ENCODE measurements at places on chromosomes 3 and 15. TPM values are rescaled to one million over a fixed set of nuclear protein-coding genes. Genes with fewer than 3 reads are reported as not detected.

Gene CILP
- 0.31 TPM for total RNA-seq

DNA sequence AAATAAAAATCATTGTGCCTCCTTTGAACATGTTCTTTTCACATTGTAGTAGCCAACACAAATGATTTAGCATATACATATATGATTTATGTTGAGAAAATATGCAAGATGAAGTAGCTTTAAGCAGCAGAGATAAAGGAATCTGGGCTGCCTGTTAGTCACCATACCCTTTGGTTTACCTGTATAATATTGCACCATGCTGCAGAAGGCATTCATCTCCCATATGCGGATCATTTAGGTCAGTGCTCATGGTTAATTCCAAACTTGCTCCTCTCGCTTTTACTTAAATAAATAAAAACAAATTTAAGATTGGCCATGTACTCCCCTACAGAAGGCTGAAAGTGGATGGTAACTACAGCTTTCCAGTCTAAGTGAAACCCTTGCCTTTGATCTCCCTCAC, 86.7 kb upstream of the TBL1XR1 start:
- no peak for DNase-seq
- H3K27ac ChIP-seq: no peak overlapping the region
- no peak overlapping the region for H3K4me3 ChIP-seq
- peaks cover 21% of the 10 kb centered on the region for H3K4me1 ChIP-seq
- H3K36me3 ChIP-seq: no peaks in the 10 kb centered on the region

GRCh38 chr15:66153549-66154415, 99.8 kb downstream of the MEGF11 start:
- H3K36me3 ChIP-seq: no peaks in the 10 kb centered on the region
- H3K4me3 ChIP-seq: no peak overlapping the region
- no peak overlapping the region for H3K27ac ChIP-seq
- H3K27me3 ChIP-seq: no peaks in the 10 kb centered on the region

- DNase-seq: no peak
- H3K4me1 ChIP-seq: no peaks in the 10 kb centered on the region
These were observed 242.5 kb downstream of the ZBTB20 start for GRCh38 chr3:114904633-114905032.

DNA sequence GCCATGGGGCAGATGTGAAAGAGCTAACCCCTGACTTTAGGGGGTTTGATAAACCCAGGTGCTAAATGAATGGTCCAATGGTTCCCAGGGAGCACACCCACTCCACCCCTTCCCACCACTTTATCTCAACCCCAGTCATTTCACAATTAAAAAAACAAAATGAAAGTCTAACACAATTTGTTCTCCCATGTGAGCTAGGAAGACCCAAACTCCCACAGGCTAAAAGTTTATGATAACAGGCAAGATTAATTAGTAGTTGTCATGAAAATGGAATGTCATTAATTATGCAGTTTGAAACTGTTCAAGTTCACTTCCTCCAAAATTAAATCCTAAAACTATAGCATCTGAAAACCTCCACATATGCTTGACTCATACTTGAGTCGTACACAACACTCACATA, 63.3 kb upstream of the TPM1 start:
- no peak overlapping the region for H3K27ac ChIP-seq
- H3K27me3 ChIP-seq: no peaks in the 10 kb centered on the region
- no peaks in the 10 kb centered on the region for H3K4me1 ChIP-seq
- H3K36me3 ChIP-seq: no peaks in the 10 kb centered on the region
- no peak overlapping the region for H3K4me3 ChIP-seq

GRCh38 chr15:57704441-57704840, 2.1 kb upstream of the POLR2M start:
- no peaks in the 10 kb centered on the region for H3K27me3 ChIP-seq
- peaks cover 4% of the 10 kb centered on the region for H3K36me3 ChIP-seq
- no peak overlapping the region for H3K4me3 ChIP-seq
- no peak overlapping the region for H3K27ac ChIP-seq
- DNase-seq: no peak

GRCh38 chr15:93179072-93179471, 90.1 kb upstream of the RGMA start:
- H3K27ac ChIP-seq: no peak overlapping the region
- no peaks in the 10 kb centered on the region for H3K4me1 ChIP-seq
- no peak for DNase-seq
- peaks cover 9% of the 10 kb centered on the region for H3K27me3 ChIP-seq

GRCh38 chr3:182683453-182683852, 109.9 kb upstream of the ATP11B start:
- no peak overlapping the region for H3K4me3 ChIP-seq
- H3K4me1 ChIP-seq: peaks cover 13% of the 10 kb centered on the region
- H3K36me3 ChIP-seq: no peaks in the 10 kb centered on the region
- peaks cover 9% of the 10 kb centered on the region for H3K27me3 ChIP-seq
- peak; percentile 70 for DNase-seq
- H3K27ac ChIP-seq: no peak overlapping the region

- peaks cover 21% of the 10 kb centered on the region for H3K36me3 ChIP-seq
- no peak overlapping the region for H3K4me3 ChIP-seq
- no peaks in the 10 kb centered on the region for H3K4me1 ChIP-seq
- no peak for DNase-seq
- no peak overlapping the region for H3K27ac ChIP-seq
- no peaks in the 10 kb centered on the region for H3K27me3 ChIP-seq
These were observed 45.5 kb downstream of the TMEM39A start for GRCh38 chr3:119417771-119418512.

- no peak overlapping the region for H3K4me3 ChIP-seq
- no peaks in the 10 kb centered on the region for H3K4me1 ChIP-seq
- DNase-seq: no peak
- H3K27ac ChIP-seq: no peak overlapping the region
These were observed 3.1 kb downstream of the RBP2 start for GRCh38 chr3:139473155-139473771.

Gene ECT2
- 0.71 TPM for total RNA-seq

GRCh38 chr3:182052332-182052731, 340.6 kb downstream of the SOX2 start:
- H3K36me3 ChIP-seq: no peaks in the 10 kb centered on the region
- no peak overlapping the region for H3K27ac ChIP-seq
- no peak overlapping the region for H3K4me3 ChIP-seq

DNA sequence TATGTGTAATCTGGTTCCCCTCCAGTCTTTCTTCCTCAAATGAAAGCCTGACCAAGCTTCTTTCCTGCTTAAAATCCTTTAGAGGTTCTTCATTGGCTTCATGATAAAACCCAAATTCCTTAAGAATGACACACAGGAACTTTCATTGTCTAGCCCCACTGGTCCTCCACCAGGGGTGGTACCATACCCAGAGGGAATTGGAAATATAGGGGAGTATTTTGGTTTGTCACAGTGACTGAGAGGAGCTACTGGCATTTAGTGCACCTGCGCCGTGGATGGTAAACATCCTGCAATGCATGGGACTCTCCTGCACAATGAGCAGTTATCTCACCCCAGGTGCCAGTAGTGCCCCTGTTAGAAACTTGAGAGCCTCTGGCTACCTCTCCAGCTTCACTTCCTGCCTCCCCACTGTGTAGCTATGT, 10.8 kb downstream of the ZWILCH start:
- no peak for DNase-seq
- no peaks in the 10 kb centered on the region for H3K27me3 ChIP-seq
- no peak overlapping the region for H3K4me3 ChIP-seq

Gene PLXNA1
- total RNA-seq: 10.6 TPM

DNA sequence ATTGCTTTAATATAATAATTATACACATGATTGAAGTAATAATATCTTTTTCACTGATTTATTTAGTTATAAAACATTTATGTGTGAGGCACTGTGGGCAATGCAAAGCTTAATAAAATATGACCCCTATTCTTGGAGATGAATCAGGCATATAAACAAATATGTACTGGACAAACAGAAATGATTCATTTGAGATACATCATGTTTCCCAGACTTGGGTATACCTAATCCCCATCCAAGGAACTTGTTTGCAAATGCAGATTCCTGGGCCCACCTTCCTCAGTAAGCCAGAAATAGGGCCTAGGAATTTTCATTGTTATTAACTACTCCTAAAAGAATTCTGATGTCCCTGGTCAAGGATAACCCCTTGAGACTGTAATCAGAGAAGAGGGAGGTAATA, 184.2 kb downstream of the CHL1 start:
- H3K4me3 ChIP-seq: no peak overlapping the region
- H3K27ac ChIP-seq: no peak overlapping the region
- DNase-seq: no peak
- H3K4me1 ChIP-seq: no peaks in the 10 kb centered on the region
- no peaks in the 10 kb centered on the region for H3K27me3 ChIP-seq

Gene CP
- not detected for total RNA-seq

GRCh38 chr3:159620873-159621272, 367.8 kb upstream of the IL12A start:
- DNase-seq: no peak
- H3K4me3 ChIP-seq: no peak overlapping the region
- H3K36me3 ChIP-seq: no peaks in the 10 kb centered on the region

- H3K27me3 ChIP-seq: no peaks in the 10 kb centered on the region
- H3K4me1 ChIP-seq: no peaks in the 10 kb centered on the region
- no peak overlapping the region for H3K27ac ChIP-seq
- no peak overlapping the region for H3K4me3 ChIP-seq
- no peaks in the 10 kb centered on the region for H3K36me3 ChIP-seq
These were observed 100.0 kb upstream of the TRIM42 start for GRCh38 chr3:140577911-140578310.

Gene TRIM59
- 16.4 TPM for total RNA-seq

DNA sequence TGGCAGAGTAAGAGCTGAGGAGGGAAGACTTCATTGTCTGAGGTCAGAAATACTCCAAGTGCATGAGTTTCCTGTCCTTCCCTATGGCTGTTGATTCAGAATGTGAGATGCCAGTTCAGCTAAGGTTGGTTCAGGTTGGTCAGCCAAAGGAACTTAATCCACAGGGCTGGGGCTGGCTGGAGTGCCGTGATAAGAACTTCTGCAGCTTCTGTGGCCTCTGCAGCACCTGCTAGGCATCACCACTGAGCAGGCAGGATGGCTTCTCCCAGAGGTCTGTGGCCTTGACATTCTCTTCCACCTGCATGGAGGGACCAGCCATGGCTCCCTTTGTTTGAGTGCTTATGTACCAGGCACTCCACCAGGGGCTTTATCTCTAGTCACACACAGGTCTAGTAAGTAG, 109.5 kb upstream of the PLXNA1 start:
- no peak overlapping the region for H3K4me3 ChIP-seq
- H3K36me3 ChIP-seq: no peaks in the 10 kb centered on the region
- H3K27me3 ChIP-seq: no peaks in the 10 kb centered on the region
- H3K4me1 ChIP-seq: no peaks in the 10 kb centered on the region
- DNase-seq: no peak

- H3K27ac ChIP-seq: no peak overlapping the region
- H3K4me1 ChIP-seq: peaks cover 11% of the 10 kb centered on the region
- H3K27me3 ChIP-seq: no peaks in the 10 kb centered on the region
These were observed 5.1 kb downstream of the SLC51B start for GRCh38 chr15:65050270-65050669.

DNA sequence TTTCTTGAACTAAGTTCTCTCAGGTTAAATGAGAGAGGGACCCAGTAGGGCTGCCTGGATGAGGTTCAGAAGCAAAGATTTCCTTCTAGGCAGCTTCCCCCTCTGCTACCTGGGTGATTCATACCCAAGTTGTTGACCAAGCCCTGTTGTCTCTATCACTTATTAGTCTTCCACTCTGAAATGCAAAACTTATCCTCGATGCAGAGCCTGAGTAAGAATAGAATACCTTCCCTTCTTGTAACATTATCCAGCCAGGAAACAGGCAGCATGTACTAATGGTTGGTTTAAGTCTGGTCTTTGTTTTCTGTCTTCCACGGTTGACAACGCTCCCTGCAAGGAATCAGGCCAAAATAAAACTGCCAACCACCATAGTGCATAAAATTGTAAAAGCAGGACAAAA, 377.3 kb downstream of the MECOM start:
- no peaks in the 10 kb centered on the region for H3K27me3 ChIP-seq
- no peak overlapping the region for H3K4me3 ChIP-seq
- DNase-seq: no peak

Gene CCR4
- total RNA-seq: 76.2 TPM

DNA sequence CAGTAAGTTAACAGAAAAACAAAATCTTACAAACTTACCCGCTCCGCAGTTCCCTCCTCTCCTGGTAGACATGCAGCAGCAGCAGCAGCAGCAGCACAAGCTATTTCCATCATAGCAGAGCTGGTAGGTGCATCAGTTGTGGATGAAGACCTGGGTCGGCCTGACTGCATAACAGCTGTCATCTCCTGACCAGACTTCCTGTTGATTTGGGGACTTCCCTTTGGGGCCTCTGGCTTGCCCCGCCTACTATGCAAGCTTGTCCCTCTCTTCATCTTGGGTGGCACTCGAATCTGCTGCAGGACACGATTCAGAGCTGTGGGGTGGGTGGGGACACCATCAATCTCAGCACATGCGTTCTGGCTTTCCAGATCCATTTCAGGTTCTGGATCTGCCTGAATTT, 65.7 kb downstream of the TMCC1 start:
- no peak overlapping the region for H3K4me3 ChIP-seq
- H3K27ac ChIP-seq: no peak overlapping the region
- no peaks in the 10 kb centered on the region for H3K36me3 ChIP-seq
- H3K4me1 ChIP-seq: peaks cover 7% of the 10 kb centered on the region
- peak; percentile 34 for DNase-seq
- no peaks in the 10 kb centered on the region for H3K27me3 ChIP-seq

Gene SRGAP3
- total RNA-seq: 2.8 TPM

Gene GNB5
- 80.3 TPM for total RNA-seq

- H3K36me3 ChIP-seq: no peaks in the 10 kb centered on the region
- no peaks in the 10 kb centered on the region for H3K4me1 ChIP-seq
- peaks cover 5% of the 10 kb centered on the region for H3K27me3 ChIP-seq
- no peak overlapping the region for H3K4me3 ChIP-seq
These were observed 170.3 kb downstream of the MOBP start for GRCh38 chr3:39637807-39638206.

Gene PLCH1
- total RNA-seq: 0.03 TPM

DNA sequence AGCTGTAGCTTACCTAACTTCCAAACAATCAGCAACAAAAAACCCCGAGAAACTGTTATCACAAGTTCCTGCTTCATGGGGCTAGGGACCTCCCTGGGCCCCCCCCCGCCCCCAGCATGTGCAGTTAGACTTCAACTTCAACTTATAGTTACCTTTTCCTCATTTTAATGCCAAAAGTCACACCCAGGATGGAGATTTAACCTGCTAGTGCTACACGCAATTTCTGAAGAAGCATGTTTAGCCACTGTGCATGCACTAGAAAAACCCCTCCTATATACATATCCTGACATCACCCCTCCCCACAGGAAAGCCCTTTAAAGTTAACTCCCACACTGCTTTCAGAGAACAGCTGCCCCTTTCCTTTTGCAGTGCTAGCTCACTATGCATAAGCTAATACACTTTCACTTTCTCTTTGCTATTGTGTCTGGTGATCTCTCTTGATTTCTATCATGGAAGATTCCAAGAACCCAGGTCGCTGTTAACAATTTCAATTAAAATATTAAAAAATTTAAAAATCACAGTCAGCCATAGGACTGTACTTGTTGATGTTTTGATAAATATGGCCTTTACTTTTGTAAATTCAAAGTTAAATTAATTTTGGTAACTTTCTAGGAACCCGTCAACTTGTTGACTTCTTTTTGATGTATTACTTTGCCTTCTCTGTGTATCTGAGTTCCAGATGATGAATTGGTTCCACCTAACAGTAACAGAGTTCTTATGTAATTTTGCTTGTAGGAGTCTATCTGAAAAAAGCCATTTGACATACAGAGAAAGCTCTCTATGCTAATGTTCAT, 75.2 kb upstream of the ACAD9 start:
- H3K4me3 ChIP-seq: peak overlapping the region; percentile 44
- H3K36me3 ChIP-seq: peaks cover 39% of the 10 kb centered on the region
- peaks cover 50% of the 10 kb centered on the region for H3K4me1 ChIP-seq
- H3K27me3 ChIP-seq: no peaks in the 10 kb centered on the region

- H3K4me3 ChIP-seq: peak overlapping the region; percentile 92
- no peaks in the 10 kb centered on the region for H3K36me3 ChIP-seq
- peaks cover 2% of the 10 kb centered on the region for H3K27me3 ChIP-seq
- peaks cover 14% of the 10 kb centered on the region for H3K4me1 ChIP-seq
- DNase-seq: no peak
- H3K27ac ChIP-seq: peak overlapping the region; percentile 88
These were observed 497 bp upstream of the CLASP2 start for GRCh38 chr3:33718595-33718907.
